ENCODE measurements at places on chromosomes 4 and X.

- peak; percentile 27 for DNase-seq
Observed at GRCh38 chrX:80808881-80809411, 731 bp downstream of the BRWD3 start.

GRCh38 chr4:140158365-140159030 is 4.5 kb upstream of the MAML3 start:
- no peak for DNase-seq

DNA sequence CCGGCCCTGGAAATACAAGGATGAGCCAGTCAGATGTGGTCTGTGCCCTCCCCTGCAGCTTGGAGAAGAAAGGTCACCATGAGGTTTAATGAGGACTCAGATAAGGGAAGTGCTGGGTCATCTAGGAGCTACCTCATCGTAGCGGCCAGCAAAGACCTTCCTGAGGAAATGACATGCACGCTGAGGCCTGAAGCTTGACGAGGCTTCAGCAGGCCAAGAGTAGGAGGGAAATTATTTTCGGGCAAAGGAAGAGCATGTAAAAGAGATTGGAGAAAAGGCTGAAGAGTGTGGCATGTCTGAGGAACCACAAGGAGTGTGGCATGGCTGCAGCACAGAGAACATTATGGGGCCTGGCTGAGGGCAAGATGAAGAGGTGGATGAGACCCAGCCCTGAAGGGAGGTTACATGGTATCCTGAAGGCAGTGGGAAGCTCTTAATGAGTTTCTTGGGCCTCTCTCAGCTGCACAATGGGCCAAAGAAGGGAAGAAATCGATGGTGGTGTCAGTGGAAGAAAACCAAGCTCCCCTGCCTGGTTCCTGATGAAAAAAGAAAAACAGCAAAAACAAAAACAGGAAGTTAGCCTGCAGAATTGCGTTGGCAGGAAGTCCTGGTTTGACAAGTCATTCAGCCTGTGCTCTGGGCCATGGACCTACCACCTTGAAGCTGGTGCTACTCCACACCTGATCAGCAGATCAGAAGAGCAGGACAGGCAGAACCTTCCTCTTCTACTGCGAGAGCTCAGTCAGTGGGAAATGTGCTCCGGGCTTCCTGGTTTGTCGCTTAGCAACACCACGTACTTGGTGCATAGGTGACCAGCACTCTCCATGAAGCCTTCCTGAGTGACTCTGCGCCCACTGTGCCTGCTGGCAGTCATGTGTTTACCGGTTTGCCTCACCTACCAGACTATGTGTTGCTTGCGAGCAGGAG is 134.5 kb upstream of the KLF3 start:
- DNase-seq: peak; percentile 61

- no peak for DNase-seq
Observed at GRCh38 chr4:176306837-176307665, 12.7 kb upstream of the SPCS3 start.

GRCh38 chrX:47877327-47877726 is 40.6 kb downstream of the ZNF81 start:
- DNase-seq: no peak

GRCh38 chrX:77875372-77875771 is 19.9 kb downstream of the MAGT1 start:
- DNase-seq: no peak

- DNase-seq: no peak
Observed at GRCh38 chr4:53682196-53682595, 90.9 kb upstream of the LNX1 start.

GRCh38 chrX:150167482-150168324 is 195.4 kb upstream of the MAMLD1 start:
- DNase-seq: no peak

DNA sequence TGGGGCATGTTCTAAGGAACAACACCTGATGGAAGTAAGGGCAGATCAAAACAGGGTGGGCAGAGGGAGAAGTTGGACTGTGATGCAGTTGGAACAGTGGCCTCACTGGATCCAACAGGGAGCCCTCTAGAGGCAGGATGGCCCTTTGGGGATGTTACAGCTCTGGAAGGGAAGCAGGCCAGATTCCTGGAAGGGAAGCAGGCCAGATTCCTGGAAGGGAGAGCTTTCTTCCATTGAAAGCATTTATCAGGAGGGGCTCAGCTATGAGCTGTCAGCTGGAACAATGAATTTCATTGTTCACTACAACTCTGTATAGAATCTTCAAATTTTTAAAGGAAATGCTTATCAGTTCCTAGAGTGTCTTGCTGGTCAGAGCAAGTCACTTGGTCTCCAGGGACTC is 17.7 kb downstream of the IL15 start:
- DNase-seq: no peak

GRCh38 chr4:42119886-42120285 is 32.6 kb downstream of the BEND4 start:
- DNase-seq: no peak

- no peak for DNase-seq
Observed at GRCh38 chr4:163600727-163601126, 106.2 kb downstream of the TMA16 start.

DNA sequence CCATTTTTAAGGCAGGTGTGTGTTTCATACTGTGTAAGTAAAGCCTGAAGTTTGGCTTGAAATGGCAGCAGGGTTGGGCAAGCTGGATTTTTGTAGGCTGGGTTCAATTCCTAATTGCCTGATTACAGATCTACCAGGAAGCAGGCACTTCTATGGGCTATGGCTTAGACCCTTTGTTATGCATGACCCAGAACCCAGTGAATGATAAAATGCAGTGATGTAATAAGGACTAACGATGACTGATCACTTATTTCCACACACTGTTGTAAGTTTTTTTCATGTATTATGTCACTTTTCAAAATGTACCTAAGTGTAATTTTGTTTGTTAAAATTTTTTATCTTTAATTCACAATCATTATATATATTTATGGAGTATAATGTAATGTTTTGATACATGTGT is 8.6 kb downstream of the LANCL3 start:
- no peak for DNase-seq

DNA sequence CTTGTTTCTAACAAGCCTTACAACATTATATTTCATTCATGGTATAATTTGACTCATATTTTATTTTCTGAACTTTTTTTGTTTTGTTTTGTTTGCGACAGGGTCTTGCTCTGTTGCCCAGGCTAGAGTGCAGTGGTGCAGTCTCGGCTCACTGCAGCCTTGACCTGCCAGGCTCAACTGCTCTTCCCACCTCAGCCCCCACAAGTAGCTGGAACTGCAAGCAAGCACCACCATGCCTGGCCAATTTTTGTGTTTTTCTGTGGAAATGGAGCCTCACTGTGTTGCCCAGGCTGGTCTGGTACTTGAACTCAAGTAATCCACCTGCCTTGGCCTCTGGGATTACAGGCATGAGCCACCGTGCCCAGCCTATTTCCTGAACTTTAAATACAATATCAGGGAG is 42.5 kb downstream of the GRID2 start:
- no peak for DNase-seq

DNA sequence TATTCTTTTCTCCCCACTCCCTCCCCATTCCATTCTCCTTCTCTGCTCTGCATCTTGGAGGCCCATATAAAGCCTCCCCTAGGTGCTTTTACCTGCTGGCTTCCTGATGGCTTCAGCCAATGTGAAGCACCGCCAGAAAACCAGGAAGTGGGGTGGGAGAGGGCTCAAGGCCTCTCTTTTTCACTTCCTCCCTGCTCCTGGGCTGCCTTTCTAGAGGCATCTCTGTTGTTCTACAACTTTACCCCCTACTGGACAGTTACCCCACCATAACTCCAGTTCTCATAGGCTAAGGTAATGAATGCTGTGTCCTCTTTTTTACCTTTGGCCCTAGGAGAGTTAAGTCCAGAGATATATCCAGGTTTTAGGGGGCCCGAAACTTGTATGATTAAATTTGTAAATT is 62.4 kb upstream of the PPARGC1A start:
- DNase-seq: no peak

DNA sequence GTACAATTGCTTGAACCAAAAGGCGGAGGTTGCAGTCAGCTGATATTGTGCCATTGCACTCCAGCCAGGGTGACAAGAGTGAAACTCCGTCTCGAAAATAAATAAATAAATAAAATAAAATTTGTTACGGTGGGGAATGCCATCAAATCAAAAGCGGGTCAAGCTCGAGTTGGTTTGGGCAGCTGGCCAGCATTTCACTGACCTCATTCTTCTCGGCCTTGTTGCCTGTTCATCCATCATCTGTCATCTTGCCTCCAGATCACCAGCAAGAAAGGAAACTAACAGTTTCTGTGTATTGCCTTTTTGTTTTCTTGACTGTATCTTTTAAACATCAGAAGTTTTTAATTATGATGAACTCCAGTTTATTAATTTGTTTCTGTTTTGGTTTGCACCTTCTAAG is 31.5 kb upstream of the KLHL2 start:
- DNase-seq: no peak

GRCh38 chrX:1392376-1393068 is 609 bp upstream of the SLC25A6 start:
- no peak for DNase-seq

GRCh38 chr4:24932515-24933225 is 19.8 kb upstream of the CCDC149 start:
- no peak for DNase-seq

- no peak for DNase-seq
Observed at GRCh38 chrX:149494844-149495565, 10.1 kb downstream of the IDS start.

DNA sequence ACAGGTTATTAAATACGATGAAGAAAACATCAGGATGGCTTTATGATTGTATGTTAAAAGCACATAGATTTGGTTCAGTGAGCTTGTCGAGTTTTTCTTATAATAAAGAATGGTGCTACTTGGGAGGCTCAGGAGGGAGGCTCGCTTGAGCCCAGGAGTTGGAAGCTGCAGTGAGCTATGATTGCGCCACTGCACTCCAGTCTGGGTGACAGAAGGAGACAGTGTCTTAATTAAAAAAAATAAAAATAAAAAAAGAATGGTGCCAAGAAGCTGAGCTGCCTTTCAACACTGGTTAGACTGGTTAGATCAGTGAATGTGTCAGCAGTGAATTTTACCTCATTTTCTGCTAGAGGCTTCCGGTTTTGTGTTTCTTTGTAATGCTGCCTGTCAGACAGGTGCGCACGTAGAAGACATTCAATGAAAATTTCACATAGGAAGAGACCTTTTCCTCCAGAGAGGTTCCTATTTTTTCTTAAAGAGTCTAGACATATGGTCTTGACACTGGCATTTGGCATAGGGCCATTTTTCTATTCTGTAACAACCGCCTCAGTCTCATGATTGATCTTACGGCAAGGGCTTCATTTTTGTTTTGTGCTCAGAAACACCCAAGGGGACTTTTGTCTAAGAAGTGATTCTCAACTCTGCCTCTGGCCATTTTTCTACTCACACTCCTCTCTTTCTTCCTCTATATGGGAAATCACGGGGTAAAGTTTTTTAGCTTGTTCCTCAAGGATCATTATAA is 15.0 kb upstream of the ARSF start:
- no peak for DNase-seq

DNA sequence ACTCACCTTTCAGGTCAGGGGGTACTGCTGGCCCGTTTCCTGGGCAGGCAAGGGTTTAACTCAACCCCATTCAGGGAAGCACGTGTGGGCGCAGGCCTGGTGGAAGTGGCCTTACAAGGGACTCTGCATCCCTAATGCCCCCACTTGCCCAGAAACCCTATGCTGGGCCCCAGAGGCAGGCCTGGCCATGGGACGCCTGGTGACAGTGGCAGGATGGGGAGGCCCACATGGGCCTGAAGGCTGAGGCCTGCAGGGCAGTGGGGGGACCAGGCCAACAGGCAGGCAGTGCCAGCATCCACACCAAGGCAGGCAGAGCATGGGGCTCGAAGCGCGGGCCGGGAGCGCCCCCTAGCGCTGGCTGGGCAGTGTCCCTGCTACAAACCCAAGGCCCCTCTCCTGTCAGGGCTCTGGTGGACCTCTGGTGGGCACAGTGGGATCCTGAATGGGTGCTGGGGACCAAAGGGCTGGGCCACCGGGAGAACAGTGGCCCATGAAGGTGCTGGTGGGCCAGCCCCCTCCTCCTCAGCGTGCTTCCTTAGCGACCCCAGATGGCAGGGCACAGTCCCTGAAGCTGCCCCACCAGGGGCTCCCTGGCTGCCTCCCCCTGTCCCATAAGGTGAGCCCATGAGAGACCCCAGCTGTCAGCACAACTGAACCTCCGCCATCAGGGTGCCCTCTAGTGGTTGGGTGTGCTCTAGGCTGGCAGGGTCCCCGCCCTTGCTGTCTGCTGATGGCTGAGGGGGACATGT is 16.8 kb downstream of the FGFR3 start:
- DNase-seq: peak; percentile 72

- DNase-seq: no peak
Observed at GRCh38 chr4:188680004-188680666, 540.9 kb downstream of the TRIML1 start.

- DNase-seq: no peak
Observed at GRCh38 chr4:185390941-185391340, 4.8 kb downstream of the LRP2BP start.

- DNase-seq: no peak
Observed at GRCh38 chr4:7715271-7716009, 224.2 kb downstream of the AFAP1 start.

DNA sequence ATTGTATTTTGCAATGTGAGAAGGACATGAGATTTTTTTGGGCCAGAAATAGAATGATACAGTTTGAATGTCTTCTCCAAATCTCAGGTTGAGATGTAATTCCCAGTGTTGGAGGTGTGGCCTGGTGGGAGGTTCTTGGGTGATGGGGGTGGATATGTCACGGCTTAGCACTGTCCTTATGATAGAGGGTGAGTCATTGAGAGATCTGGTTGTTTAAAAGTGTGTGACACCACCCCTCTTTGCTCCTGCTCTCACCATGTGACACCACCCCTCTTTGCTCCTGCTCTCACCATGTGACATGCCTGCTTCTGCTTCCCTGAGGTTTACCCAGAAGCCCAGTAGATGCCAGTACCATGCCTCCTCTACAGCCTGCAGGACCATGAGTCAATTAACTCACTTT is 1226.9 kb downstream of the PCDH7 start:
- DNase-seq: no peak

- no peak for DNase-seq
Observed at GRCh38 chr4:2663275-2663674, 92.9 kb downstream of the TNIP2 start.

DNA sequence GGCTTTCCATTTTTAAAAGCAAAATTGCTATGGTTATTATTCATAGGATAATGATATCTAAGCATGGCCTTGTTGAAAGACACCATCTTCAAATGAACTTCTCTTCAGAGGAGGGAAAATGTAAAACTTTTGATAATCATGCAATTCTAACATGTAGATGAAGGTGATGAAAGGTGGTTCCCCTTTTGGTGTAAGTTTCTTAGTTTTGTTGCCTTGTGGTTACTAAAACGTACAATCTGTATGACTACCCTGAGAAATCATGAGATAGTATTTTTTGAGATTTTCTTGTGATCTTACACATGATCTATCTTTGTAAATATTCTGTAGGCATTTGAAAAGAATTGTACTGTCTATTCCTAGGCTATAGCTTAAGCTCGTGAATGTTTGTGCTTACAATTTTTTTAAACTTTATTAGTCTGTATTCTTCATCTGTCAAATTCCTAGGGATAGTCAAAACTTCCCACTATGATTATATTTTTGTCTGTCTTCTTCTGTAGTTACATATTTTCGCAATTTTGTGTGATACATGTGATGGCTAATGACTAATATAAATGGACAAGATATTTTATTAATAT is 47.5 kb downstream of the PTPN13 start:
- DNase-seq: no peak

Data from activated CD4-positive, alpha-beta T cell treated with anti-CD3 and anti-CD28 coated beads, Interleukin-2, amount 10 ng/mL, durations not matched to agents 7 days and 5 days (primary cell).